ENCODE measurements at places on chromosomes 13 and 19.
A peak's percentile ranks its signal among the peaks of the same experiment; 100 is the strongest.

GRCh38 chr19:10190026-10190425 is 4.7 kb downstream of the DNMT1 start:
- DNase-seq, result no peak

GRCh38 chr19:41868989-41869300 is 8.1 kb upstream of the CD79A start:
- DNase-seq, result no peak

DNA sequence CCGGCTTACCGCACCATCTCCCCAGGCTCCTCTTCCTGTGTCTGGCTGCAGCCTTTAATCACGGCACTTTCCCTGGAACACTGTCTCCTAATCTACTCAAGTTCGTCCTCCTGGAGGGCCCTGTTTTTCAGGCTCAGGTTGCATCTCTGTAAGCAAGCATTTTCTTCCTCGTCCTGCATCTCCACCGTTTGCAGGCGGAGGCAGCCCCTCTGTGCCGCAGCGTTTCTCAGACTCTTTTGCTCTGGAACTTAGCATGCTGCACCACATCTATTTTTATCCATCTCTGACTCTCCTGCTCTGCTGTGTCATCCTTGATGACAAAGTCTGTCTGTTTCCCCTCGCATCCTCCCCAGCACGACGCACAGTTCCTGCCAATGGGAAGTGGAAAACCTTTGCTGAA is 117.5 kb downstream of the ATP8A2 start:
- DNase-seq, result no peak

DNA sequence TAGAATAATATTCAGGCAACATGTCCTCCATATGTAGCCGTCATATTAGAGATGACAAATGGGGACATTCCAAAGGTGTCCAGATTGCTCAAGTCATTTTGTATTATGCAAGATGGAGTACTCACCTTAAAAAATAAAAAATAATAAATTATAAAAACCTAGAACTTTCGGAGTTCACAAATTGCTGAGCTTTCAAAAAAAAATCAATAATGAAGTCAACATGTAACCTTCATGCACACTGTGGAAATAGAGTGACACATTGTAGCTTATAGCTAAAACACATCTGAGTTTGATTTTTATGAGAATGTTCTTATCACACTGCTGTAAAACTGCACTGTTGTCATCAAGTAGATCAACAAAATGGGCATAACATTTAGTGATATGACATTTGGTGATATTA is 411.2 kb downstream of the GPC6 start:
- no peak for DNase-seq

GRCh38 chr13:43411741-43412140 is 375.0 kb downstream of the ENOX1 start:
- DNase-seq, result no peak

- no peak for DNase-seq
Measured at GRCh38 chr13:67935626-67936025, 705.5 kb upstream of the PCDH9 start.

DNA sequence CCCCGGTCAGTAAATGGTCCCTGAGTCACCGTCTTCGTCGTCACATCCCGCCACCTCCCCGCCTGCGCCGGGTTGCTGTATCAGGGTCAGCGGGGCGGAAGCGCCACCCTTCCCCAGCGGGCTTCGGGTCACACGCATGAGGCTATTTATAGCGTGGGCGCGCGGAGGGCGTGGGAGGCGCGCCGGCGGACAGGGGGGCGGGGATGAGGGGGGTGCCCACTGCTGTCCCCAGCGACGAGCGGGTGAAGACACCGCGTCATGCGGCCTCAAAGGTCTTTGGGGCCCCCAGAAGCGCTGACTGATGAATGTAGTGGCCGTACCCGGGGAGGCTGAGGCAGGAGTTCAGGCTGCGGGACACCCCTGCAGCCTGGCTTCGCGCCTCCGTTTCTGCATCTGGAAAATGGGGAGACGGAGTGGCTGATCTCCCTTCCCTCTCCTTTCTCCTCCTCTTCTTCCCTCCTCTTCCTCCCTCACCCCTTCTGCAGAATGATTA is 7.9 kb downstream of the UNC13A start:
- DNase-seq, result no peak

GRCh38 chr19:54478677-54479266 is 5.7 kb upstream of the CDC42EP5 start:
- DNase-seq, result peak; percentile 26

DNA sequence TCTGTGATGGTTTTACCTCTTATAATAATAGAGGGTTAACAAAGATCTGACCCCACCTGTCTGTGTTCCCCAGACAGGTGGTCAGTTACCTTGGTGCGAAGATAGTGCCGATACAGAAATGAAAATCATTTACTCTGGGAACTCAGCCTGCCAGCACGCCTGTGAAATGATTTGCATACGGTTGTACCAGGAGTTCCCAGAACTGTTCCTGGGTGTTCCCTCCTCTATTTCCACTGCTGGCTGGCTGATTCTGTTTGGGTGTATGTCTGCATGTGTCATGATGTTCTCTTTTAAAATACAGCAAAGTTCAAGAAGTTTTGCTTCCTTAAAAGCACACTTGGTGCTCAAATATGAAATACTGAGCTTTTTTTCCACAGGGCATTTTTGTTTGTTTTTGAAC is 527.1 kb downstream of the FGF9 start:
- DNase-seq, result no peak

GRCh38 chr13:36355632-36356031 is 9.4 kb upstream of the SPART start:
- no peak for DNase-seq

DNA sequence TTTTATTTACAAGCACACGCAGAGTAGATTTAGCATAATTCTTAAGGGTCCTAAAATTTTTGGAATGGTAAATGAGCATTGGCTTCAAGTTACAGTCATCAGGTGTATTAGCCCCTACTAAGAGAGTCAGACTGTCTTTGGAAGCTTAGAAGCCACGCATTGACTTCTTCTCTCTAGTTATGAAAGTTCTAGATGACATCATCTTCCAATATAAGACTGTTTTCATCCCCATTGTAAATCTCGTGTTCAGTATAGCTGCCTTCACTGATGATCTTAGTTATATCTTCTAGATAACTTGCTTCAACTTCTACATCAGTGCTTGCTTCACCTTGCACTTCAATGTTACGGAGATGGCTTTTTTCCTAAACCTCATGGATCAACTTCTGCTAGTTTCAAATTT is 148.8 kb upstream of the SLITRK1 start:
- no peak for DNase-seq

GRCh38 chr19:30556230-30556711 is 184.1 kb downstream of the ZNF536 start:
- no peak for DNase-seq

DNA sequence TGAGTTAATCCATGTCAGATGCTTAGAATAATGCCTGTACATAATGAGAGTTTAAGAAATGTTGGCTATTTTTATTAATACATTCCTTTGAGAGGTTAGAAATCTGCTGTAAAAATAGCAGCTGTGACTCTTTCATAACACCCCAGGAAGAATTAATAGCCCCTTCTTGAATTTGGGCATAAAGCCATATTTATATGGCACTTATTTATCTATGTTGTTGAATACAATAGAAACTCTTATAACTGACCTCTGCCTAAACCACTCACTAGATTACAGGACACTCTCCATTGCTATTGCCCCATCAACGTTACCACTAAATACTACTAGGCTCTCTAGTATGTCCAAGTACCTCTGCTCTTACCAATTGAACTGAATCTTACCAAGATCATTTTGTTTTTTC is 16.3 kb downstream of the NEK5 start:
- DNase-seq, result no peak

DNA sequence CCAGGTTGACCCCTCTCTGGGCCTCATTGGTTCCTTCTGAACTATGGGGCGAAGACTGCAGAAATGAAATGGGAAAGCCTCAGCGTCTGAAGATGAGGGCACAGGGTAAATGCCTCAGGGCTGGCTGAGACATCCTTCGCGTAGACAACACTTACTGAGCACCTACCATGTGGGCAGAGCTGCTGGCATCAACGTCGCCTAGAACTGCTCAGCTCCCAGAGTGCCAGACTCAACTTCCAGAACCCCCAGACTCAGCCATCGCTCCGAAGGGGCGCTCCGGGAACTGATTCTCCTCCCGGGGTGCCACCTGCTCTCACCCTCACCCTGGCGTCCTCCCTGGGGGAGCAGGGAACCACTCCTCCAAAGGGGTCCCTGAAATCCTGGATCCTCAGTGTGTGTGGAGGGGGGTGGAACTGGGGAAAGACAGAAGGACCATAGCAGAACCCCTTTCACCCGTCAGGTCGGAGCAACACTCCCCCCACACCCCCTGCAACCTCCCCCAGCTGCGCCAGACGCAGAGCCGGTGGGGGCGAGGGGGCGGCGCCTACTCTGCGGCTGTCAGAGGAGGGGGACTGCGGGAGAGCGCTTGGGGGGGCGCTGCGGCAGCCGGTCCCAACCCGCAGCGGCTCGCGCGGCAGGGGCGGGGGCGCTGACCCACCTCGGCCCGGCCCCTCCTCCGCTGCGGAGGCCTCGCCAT is 8.2 kb upstream of the NFIC start:
- no peak for DNase-seq

All from NCI-H446 (cell line).